NCI-H446 (cell line): ENCODE measurements at places on chromosomes 12 and 14.

- DNase-seq: no peak
These were observed 366.7 kb downstream of the DUSP6 start for GRCh38 chr12:88985631-88986030.

DNA sequence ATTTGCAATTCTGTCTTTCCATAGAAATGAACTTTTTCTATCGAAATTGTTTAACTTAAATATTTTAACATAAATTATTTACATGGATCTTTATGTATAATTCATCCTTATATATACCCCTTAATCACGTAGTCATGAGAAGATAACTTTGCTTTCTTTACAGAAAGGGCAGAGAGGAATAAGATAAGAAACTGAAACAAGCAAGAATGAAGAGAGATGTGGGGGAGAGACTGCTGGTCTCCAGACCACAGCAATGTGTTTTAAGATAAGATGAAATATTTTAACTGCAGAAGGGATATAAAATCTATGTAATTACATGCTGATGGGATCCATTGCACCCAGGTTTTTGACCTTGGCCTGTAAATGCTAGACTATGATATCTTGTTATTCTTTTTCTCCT is 34.7 kb upstream of the DNM1L start:
- no peak for DNase-seq

DNA sequence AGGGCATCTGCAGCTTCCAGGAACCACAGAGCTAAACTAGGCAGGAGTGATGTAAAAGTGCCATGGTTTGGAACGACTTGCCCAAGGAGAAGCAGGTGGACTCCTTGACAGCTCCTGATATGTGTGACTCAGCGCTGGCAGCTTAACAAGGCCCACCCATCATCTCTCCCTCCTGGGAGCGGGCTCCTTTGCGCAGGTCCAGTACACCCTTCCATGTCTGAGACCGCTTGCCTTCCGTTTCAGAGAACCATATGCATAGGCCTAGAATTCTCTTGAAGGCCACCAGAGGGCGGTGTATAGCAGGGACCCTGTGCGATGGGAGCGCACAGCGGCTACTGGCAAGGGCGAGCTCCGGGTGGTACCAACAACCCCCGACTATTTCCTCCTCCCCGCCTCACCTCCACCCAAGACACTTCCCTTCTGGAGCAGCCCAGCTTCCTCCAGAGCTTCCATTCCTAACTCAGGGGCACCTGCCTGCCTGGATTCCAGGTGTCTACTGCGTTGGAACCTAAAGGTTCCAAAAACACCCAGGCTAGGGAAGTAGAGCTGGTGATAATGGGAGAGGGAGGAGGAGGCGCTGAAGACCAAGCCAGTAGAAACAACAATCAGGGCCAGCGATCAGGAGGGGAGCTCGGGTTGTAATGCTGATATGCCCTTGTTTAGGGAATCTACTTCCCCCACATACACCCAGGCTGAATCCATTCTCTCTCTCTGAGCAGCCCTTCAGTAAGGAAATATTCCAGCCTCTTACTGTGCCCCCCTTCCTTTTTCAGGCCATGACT is 6.3 kb downstream of the DHH start:
- DNase-seq: peak; percentile 66

GRCh38 chr14:57771801-57772200 is 94.1 kb downstream of the SLC35F4 start:
- no peak for DNase-seq

DNA sequence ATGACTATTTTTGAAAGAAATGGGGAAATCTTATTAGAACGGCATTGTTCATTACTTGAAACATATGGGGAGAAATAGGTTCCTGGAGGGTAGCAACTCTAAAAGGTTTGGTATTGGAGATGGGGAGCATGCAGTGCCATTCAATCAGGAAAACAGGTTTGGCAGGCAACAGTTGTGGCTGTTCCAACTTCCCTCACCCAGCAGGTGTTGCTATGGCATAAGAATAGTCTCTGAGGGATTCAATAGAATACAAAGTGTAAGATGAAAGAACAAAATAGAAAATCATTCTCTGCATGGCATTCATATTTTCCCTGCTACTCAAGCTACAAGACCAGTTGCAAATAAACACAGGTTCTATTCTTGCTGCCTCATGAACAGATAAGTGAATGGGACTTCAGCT is 393.3 kb upstream of the RPL10L start:
- DNase-seq: peak; percentile 7

DNA sequence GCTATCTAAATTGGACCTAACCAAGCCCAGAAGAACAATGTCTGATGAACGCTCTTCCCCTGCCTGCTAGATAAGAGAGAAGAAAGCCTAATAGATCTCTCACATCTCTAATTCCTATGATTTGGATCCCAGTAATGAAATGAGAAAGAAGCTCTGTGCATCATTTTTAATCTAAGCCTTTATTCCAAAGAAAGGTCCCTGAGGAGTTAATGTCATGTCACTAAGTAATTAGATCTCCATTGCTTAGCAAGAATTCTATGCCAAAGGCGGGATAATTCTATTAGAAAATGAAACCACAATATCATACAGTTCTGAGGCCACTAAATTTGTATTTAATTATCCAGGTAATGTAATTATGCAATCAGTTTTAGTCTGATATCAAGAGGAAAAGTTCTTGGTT is 74.2 kb upstream of the TMEM260 start:
- DNase-seq: no peak

DNA sequence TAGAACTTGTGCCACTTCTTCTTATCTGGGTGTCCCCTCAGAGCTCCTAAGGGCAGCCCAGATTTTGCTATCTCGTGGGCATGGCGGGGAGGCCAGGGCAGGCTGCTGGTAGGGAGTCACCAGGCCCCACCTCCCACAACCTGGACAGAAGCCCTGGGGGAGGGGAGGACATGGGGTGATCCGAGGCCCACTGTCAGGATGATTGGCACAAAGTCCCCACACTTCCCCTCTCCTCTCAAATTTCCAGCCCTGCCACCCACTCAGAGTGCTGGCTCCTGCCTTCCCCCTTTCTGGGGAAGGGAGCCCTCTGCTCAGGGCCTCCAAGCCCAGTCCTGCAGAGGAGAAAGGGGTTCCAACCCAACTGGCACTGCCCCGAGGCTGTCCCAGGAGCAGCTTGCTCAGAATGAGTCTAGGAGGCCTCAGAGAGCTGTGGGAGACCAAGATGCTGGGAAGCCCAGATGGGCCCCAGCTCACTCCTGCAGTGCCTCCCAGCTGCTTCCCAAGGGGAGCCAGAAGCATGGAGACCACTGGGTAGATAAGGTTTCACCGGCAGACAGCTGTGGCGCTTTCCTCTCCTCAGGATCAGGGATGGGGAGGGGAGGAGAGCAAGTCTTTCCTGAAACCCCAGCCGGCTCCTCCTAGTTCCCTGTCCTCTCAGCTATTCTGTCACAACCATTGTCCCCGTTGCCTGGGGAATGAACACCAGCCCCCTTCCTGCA is 82.8 kb downstream of the B4GALNT3 start:
- DNase-seq: no peak

GRCh38 chr14:35915185-35915584 is 89.0 kb downstream of the BRMS1L start:
- no peak for DNase-seq

DNA sequence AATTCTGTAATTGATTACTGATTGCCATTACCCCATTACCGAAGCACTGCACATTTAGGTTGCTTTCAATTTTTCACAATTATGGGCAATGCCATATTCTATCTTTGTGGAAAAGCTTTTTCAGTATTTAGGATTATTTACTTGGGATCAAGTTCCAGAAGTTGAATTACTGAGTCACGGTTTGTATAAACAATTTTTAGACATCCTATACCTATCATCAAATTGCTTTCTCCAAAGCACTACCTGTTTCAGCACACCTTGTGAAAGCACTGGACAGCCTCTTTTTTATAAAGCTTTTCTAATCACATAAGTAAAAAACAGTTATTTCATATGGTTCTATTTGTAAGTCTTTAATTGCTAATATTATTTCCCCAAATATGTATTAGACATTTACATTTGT is 221.5 kb upstream of the CAND1 start:
- no peak for DNase-seq

GRCh38 chr14:39015964-39016577 is 87.0 kb downstream of the SEC23A start:
- no peak for DNase-seq

DNA sequence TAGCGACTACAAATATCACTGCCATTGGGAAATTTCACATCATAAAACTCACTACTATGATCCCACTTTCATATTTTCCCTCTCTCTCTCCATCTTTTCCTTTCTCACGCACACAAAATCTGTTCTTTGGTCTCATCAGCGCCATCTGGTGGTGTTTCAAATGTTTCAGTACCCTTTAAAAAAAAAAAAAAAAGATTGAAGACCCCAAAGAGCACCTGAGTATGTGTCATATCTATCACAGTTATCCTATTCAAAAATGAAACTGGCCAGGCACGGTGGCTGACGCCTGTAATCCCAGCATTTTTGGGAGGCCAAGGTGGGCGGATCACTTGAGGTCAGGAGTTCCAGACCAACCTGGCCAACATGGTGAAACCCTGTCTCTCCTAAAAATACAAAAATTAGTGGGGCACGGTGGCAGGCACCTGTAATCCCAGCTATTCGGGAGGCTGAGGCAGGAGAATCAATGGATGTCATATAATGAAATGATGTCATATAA is 72.4 kb downstream of the TTC9 start:
- DNase-seq: peak; percentile 68

DNA sequence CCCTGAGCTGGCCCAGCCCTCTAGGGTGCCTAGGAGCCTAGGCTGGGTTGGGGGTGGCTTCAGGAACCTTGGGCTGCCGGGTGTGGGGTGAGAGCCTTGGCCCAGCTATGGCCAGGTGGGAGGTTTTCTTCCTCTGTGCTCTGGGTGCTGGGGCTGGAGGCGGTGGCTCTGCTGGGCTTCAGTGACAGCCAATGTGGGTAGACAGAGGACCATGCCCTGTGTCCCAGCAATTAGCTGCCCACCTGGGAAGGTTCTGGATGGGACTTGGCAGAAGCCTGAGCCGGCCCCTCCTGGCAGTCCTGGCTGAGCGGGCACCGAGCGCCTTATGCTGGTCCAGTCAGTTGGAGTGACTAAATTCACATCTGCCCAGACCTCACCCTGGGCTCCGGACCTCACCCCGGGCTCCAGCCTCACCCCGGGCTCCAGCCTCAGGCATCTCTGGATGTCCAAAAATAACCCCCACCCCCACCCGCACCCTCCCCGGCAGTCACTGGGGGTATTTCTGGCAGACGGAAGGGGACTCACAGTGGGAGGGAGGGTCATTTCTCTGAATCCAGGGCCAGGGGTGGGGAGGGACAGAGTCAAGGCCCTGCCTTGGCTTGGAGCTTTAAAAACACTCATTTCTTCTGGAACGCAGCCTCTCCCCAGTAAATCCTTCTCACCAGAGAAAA is 46.9 kb downstream of the CYP46A1 start:
- DNase-seq: no peak

DNA sequence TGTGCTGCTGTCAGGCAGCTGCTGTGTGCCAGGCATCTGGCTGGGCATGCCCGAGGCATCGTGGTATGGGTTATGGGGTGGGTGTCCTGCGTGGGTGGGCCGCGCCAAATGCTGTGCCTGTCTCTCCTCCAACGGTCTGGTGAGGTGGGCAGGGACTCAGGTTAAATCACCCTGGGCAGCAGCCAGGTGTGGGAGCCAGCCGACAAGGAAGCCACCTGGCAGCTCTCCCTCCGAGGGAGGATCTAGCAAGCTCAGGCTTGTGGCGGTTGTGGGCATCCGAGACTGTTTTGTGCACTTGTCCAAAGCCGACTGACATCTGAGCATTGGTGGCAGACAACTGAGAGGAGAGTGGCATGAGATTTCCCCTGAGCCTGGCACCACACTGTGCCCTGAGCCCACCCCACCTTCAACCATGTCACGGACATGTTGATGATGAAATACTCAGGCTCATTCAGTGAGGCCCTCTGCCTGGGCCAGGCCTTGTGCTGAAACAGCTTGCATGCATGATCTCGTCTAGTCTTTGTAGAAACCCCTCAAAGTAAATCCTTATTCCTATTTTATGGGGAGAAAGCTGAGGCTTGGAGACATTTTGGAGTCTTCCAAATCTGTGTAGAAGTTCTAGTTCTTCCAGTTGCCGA is 181.8 kb upstream of the MYL2 start:
- DNase-seq: no peak

DNA sequence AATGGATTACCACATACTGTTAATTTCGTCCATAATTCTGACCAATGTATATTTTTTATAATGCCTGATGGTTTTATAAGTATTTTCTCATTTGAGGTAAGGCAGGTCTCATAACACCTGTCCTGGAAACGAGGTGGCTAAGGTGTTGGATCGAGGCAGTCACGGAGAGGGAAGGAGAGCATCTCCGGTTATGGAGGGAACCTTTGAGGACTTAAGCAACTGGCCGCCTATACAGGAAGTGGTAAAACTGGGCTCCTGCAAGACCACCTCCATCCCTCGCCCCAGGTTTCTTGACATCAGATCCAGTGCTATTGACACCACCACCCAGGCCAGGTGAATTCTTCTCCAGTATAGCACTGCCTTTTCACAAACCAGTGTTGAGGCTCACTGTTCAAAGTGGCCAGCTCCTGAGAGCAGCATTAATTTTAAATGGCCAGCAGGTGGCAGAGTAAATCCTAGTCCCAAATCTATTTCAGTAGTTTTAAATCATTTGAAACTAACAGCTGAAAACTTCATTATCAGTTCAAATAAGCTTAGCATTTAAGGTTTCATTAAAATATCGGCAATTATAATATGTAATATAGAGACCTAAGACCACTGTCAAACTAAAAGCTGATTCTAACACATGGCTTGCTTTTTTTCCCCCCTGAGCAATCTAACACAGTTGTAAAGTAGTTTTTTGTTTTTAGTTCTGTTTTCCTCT is 100.8 kb downstream of the PPM1A start:
- DNase-seq: peak; percentile 51

GRCh38 chr12:91922674-91923073 is 223.0 kb downstream of the BTG1 start:
- DNase-seq: no peak

DNA sequence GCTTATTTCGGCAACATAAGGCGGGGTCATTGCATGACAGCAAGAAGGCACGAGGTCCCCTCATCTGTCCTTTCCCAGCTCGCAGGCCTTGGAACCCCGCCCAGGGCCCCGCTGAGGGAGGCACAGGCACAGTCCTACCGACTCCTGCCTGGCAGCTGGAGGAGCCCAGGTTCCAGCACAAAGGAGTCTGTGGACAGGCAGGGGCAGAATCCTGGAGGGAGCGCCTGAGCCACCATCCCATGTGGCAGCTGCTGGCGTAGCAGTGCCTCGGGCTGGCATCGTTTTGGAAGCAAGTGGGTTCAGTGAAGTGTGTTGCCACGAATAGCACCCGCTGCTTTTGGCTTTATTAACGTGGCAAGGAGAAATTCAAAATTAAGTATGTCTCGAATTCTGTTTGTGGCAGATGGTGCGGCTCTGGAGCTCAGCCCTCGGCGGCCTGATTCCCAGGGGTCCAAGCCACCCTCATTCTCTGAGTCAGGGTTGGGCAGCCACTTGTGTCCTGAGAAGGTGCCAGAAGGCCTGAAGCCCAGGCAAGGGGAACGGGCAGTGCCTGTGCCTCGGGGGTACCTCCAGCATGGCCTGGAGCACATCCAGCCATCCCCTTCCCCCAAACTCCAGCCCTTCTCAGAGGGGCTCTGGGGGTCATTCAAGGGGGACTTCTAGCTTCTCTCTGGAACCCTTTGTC is 35.9 kb downstream of the SLC8B1 start:
- DNase-seq: peak; percentile 97

- no peak for DNase-seq
These were observed 6.9 kb downstream of the FGF23 start for GRCh38 chr12:4372653-4373052.

GRCh38 chr14:67833403-67833802 is 13.8 kb downstream of the RAD51B start:
- no peak for DNase-seq
